Sigmoid colon (tissue), 7 donors: ENCODE measurements at places on chromosomes 2 and 18. TPM values are rescaled to one million over a fixed set of nuclear protein-coding genes. Genes with fewer than 3 reads are reported as not detected.
A peak's percentile ranks its signal among the peaks of the same experiment; 100 is the strongest.

DNA sequence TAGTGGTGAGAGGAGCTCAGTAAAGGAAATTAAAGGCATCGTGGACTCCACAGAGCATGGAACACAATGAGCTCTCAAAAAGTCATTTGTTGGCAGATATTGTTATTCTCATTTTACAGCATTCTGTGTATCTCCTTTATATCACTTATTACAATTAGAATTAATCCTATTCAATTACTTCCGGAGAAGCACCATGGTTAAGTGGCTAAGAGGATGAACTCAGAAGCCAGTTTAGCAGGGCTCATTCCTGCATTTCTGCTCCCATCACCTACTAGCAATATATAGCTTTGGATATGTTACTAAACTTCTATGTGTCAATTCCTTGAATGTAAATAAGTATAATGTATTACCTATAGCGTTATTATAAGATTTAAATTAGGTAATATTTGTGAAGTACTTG, 683.3 kb downstream of the IRS1 start:
- no peaks in the 10 kb centered on the region for H3K4me1 ChIP-seq
- no peaks in the 10 kb centered on the region for H3K27me3 ChIP-seq
- H3K27ac ChIP-seq = no peak overlapping the region
- no peak for DNase-seq

DNA sequence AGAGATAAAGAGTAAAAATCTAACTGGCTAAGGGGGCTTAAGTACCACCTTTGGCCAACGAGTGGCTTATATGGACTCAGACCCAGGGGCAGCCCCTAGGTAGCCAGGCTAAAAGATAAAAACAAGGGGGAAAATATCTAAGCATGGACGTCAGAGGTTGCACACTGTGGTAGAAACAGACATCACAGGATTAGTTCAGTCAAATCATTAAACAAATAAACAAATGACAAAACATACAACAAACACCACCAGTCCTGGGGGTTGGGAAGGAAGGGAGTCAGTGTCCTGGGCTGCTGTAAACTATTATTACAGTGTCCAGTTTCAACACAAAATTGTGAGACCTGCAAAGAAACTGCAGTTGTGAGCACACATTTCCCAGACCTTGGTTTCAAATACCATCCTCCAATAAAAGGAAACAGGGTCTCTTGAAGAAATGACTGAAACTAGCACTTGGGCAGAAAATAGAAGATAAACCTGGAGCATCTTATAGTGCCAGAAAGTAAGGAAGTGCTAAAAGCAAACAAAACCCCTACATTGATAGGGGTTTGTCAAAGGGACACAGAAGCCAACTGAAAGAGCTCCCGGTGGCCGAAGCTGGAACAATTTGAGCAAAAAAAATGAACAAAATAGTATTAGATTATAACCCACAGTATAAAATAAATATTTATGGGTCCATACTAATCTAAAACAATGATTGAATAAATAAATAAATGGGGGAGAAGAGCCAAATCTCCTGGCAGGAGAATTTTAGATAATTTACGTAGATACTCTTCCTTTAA, 154.8 kb upstream of the KLF7 start:
- no peaks in the 10 kb centered on the region for H3K36me3 ChIP-seq
- no peak overlapping the region for H3K4me3 ChIP-seq
- no peaks in the 10 kb centered on the region for H3K4me1 ChIP-seq
- DNase-seq = no peak
- H3K27me3 ChIP-seq = no peaks in the 10 kb centered on the region

DNA sequence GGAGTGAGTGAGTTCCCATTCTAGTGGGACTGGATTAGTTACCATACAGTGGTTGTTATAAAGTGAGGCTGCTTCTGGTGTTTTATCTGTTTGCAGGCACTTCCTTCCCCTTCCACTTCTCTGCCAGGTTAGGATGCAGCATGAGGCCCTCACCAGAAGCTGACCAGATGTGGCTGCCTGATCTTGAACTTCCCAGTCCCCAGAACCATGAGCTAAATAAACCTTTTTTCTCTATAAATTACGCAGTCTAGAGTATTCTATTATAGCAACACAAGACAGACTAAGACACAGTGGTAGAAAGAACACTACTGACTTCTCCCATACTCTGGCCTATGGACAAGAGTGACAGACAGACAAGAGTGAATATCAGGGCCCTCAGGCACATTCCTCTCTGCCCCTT, 14.1 kb downstream of the LCT start:
- H3K4me1 ChIP-seq = no peaks in the 10 kb centered on the region
- no peak for DNase-seq
- H3K27me3 ChIP-seq = no peaks in the 10 kb centered on the region
- H3K36me3 ChIP-seq = no peaks in the 10 kb centered on the region

GRCh38 chr2:197239434-197239833, 71.1 kb downstream of the ANKRD44 start:
- no peaks in the 10 kb centered on the region for H3K27me3 ChIP-seq
- H3K27ac ChIP-seq = peak overlapping the region; percentile 7

- no peaks in the 10 kb centered on the region for H3K36me3 ChIP-seq
- no peak for DNase-seq
- no peaks in the 10 kb centered on the region for H3K4me1 ChIP-seq
- H3K27me3 ChIP-seq = no peaks in the 10 kb centered on the region
- no peak overlapping the region for H3K27ac ChIP-seq
Measured at GRCh38 chr2:54897420-54898310, 152.6 kb downstream of the RTN4 start.

The PHOSPHO2 gene
- total RNA-seq = 19.9 TPM

The FABP1 gene
- total RNA-seq = not detected

DNA sequence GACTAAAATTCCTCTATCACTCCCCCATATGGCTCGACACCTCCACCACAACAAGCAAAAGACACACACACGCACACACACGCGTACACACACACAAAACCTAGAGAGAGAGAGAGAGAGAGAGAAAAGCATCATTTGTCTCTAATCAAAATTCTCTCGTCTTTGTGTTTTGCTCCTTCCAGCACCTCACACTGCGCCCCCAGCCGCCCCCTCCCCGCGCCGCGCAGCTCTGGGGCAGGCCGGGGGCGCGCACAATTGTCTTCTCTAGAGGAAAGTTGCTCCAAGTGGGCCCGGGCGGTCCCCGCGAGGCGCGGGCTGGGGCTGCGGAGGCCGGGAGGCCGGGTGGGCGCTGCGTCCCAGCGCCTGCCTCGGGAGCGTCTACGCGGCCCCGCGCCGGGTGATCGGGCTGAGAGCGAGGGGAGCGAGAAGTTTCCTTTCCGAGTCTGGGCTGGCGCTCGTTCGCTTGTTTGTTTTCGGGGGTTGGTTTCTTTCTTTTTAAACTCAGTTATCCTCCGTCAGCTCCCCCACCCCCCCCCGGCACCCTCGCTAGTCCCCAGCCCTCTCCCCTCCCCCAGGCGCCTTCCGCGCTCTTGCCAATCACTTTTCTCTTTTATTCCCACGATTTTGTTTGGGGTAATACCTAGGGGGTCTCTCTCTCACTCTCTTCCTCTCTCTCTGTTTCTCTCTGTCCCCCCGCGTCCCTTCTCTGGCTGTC, 4.1 kb downstream of the ZEB2 start:
- H3K27ac ChIP-seq = peak overlapping the region; percentile 86
- H3K27me3 ChIP-seq = peaks cover 18% of the 10 kb centered on the region
- peaks cover 22% of the 10 kb centered on the region for H3K4me1 ChIP-seq
- peak overlapping the region; percentile 56 for H3K4me3 ChIP-seq
- DNase-seq = no peak
- no peaks in the 10 kb centered on the region for H3K36me3 ChIP-seq

- no peaks in the 10 kb centered on the region for H3K27me3 ChIP-seq
- no peak for DNase-seq
- H3K4me1 ChIP-seq = no peaks in the 10 kb centered on the region
Measured at GRCh38 chr2:129354631-129355030, 624.8 kb upstream of the RAB6C start.

The CDH19 gene
- 69.6 TPM for total RNA-seq

The CDH2 gene
- 6.6 TPM for total RNA-seq

- H3K27ac ChIP-seq = no peak overlapping the region
- DNase-seq = no peak
- no peaks in the 10 kb centered on the region for H3K4me1 ChIP-seq
- H3K4me3 ChIP-seq = no peak overlapping the region
- no peaks in the 10 kb centered on the region for H3K27me3 ChIP-seq
- H3K36me3 ChIP-seq = no peaks in the 10 kb centered on the region
Measured at GRCh38 chr2:233926806-233927205, 9.6 kb downstream of the TRPM8 start.

The UGT1A4 gene
- total RNA-seq = not detected

- peak overlapping the region; percentile 97 for H3K27ac ChIP-seq
- no peak for DNase-seq
- H3K36me3 ChIP-seq = no peaks in the 10 kb centered on the region
- no peaks in the 10 kb centered on the region for H3K27me3 ChIP-seq
Measured at GRCh38 chr2:102061962-102062795, 70.4 kb downstream of the IL1R2 start.

- H3K4me3 ChIP-seq = no peak overlapping the region
- no peaks in the 10 kb centered on the region for H3K4me1 ChIP-seq
- DNase-seq = no peak
- no peaks in the 10 kb centered on the region for H3K27me3 ChIP-seq
Measured at GRCh38 chr2:196442211-196442610, 197.3 kb upstream of the CCDC150 start.

The AGXT gene
- total RNA-seq = not detected

The CRYGC gene
- not detected for total RNA-seq

GRCh38 chr2:62381656-62382055, 124.3 kb downstream of the TMEM17 start:
- no peak for DNase-seq
- H3K27me3 ChIP-seq = no peaks in the 10 kb centered on the region
- H3K36me3 ChIP-seq = no peaks in the 10 kb centered on the region
- H3K27ac ChIP-seq = no peak overlapping the region
- H3K4me1 ChIP-seq = no peaks in the 10 kb centered on the region

- DNase-seq = no peak
- H3K27me3 ChIP-seq = peaks cover 58% of the 10 kb centered on the region
- peak overlapping the region; percentile 85 for H3K4me3 ChIP-seq
Measured at GRCh38 chr2:70553334-70553583, 367 bp downstream of the TGFA start.

The ERCC3 gene
- 31.7 TPM for total RNA-seq

The SERPINB12 gene
- not detected for total RNA-seq

The FTCDNL1 gene
- total RNA-seq = 2.9 TPM

The UGT1A6 gene
- not detected for total RNA-seq

The KCNS3 gene
- 13.2 TPM for total RNA-seq

The ASIC4 gene
- total RNA-seq = not detected

The CYB5A gene
- 164 TPM for total RNA-seq

- H3K27me3 ChIP-seq = no peaks in the 10 kb centered on the region
- peaks cover 10% of the 10 kb centered on the region for H3K4me1 ChIP-seq
- no peak overlapping the region for H3K4me3 ChIP-seq
Measured at GRCh38 chr2:223199531-223200515, 147.8 kb downstream of the KCNE4 start.

DNA sequence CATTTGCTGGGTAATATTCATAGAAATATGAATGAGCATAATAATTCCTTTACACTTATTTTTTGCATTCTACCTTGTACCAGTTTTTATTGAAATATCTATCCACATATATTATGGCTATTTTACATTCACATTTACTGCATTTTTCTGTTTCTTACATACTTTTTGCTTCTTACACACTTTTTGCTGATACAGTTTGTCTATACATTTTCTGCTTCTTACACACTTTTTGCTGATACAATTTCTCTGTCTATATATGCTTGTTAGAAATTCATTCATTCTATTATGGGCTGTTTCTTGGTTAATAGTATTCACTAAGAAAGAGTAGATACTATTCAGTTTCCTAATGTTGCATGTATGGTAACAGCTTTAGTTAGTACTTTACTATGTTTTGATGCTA, 16.9 kb upstream of the STAMBP start:
- no peaks in the 10 kb centered on the region for H3K36me3 ChIP-seq

GRCh38 chr2:238511614-238511950, 84.9 kb downstream of the ASB1 start:
- no peak for DNase-seq
- no peak overlapping the region for H3K27ac ChIP-seq
- no peaks in the 10 kb centered on the region for H3K36me3 ChIP-seq
- H3K4me1 ChIP-seq = no peaks in the 10 kb centered on the region
- H3K4me3 ChIP-seq = no peak overlapping the region

DNA sequence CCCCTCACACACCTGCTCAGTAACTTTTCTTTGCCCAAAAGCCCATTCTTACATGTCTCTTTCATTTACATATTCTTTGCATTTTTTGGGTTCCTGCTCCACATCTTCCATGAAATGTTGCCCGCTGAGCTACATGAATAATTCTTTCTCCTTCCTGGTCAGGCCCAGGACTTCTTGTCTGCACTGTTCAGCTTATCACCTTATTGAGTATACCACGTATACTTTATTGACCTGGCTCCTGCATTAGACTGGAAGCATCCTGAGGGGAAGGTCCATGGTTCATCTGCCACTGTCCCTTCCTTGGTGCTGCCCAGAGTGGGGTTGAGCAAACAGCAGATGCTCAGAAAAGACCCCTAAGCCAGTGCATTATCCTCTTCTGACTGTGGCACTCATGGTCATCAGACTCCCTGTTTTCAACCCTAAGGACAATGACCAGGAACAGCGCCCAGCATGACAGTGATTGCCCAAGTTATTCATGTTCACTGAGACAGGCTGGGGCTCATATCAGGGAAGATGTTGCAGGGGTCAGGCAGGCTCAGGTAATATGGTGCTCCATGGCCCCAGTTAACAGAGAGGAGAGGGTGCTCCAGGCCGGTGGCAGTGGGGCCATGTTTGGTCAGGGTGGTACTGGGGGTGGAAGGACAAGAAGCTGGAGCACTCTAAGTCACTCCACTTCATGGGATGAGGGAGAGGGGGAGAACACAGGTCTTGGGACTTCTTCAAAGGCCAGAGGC, 7.7 kb downstream of the APOB start:
- H3K27me3 ChIP-seq = no peaks in the 10 kb centered on the region
- no peak overlapping the region for H3K27ac ChIP-seq
- no peaks in the 10 kb centered on the region for H3K4me1 ChIP-seq
- DNase-seq = no peak
- no peaks in the 10 kb centered on the region for H3K36me3 ChIP-seq

- no peaks in the 10 kb centered on the region for H3K27me3 ChIP-seq
- no peaks in the 10 kb centered on the region for H3K4me1 ChIP-seq
- no peak overlapping the region for H3K4me3 ChIP-seq
- no peak for DNase-seq
Measured at GRCh38 chr18:6328621-6329010, 86.1 kb downstream of the L3MBTL4 start.

DNA sequence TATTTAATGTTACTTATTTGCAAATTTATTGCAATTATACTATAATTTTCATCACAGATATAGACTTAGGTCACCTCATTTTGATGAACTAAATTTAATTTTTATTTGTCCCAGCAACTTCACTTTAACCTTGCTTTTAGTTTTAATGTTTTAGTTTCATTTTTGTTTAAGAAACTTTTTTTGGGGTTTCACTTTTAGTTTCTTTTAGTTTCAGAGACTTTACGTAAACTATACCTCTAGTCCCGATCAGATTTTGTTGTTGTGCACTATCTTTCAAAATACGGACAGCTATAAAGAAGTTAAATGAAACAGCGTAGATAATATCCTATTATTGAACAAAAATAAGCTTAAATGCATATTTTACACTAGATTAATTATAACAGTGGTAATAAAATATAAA, 460.5 kb downstream of the ERBB4 start:
- no peaks in the 10 kb centered on the region for H3K27me3 ChIP-seq
- H3K36me3 ChIP-seq = no peaks in the 10 kb centered on the region
- no peak for DNase-seq
- H3K4me1 ChIP-seq = no peaks in the 10 kb centered on the region
- no peak overlapping the region for H3K27ac ChIP-seq

- peaks cover 28% of the 10 kb centered on the region for H3K4me1 ChIP-seq
- no peaks in the 10 kb centered on the region for H3K36me3 ChIP-seq
- peak; percentile 79 for DNase-seq
- H3K27ac ChIP-seq = peak overlapping the region; percentile 69
Measured at GRCh38 chr2:10452312-10452711, 4.2 kb upstream of the ODC1 start.
